ENCODE measurements at places on chromosomes 2 and 18.

GRCh38 chr2:189142893-189143759 is 36.4 kb downstream of the COL5A2 start:
- DNase-seq = no peak

GRCh38 chr2:150371044-150371818 is 116.2 kb downstream of the RND3 start:
- DNase-seq = no peak

- DNase-seq = no peak
Observed at GRCh38 chr2:24209389-24210105, 34.7 kb downstream of the FAM228A start.

DNA sequence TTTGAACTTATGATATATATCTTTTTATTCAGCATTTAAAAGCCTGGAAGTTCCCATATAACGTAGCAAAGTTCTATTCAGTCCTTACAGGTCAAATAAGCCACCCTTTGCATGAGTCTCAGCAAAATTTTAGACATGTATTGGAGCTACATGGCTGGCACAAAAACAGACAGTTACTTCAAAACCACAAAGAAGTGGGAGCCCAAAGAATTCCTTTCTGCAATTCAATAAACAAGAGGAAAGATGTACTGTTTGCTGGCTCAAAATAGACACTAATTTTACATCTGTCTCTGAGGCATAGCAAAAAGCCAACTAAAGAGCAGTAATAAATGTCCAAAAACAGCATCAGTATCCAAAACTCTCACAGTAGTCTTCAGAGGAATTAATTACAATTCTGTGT is 87.0 kb downstream of the ZEB2 start:
- no peak for DNase-seq

DNA sequence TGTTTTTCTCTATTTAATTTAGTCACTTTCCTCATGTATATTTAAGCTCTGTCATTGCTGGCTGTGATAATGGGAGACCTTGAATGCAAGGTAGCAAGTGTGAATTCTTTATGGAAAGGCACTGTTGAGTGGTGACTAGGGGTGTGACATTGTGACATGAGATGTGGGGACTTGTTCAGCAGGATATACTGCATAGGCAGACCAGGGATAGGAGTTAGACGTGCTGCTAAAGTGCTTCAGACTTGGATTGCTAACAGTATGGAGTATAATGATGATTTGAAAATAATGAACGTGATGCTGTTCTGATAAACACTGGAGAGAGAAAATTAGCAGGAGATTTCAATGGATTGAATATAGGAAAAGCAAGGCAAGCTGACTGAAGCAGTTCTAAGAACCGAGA is 135.1 kb downstream of the NCOA1 start:
- no peak for DNase-seq

Data from fibroblast of skin of back (primary cell).